Umbilical cord (tissue), 2 donors: ENCODE measurements at places on chromosomes 4 and X. TPM values are rescaled to one million over a fixed set of nuclear protein-coding genes. Genes with fewer than 3 reads are reported as not detected.

DNA sequence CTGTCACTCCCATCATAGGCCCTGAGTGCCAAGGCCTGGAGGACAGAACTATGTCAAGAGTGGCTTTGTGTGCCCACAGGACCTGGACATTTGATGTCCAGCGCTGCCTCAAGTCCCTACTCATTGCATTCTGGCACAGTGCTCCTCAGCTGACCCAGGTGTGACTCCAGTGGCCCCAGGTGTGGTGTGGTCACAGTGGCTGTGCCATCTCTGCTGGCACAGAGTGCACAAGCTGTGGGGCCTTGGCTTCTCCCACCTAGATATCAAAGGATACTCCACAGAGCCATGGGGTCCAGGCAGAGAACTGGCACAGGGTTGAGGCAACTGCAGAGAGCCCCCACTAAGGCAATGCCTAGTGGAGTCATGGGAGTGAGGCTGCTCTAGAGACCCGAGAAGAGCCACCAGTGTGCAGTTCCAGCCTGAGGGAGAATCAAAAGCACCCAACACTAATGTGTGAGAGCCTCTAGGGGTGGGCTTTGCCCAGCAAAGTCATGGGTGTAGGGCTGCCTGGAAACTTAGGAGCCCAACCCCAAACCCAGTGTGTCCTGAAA lies 25.6 kb downstream of the PYURF start:
- no peak for DNase-seq

- no peak for DNase-seq
These were observed 16.0 kb upstream of the HPGD start for GRCh38 chr4:174538123-174538875.

GRCh38 chrX:34401411-34401810 lies 255.7 kb downstream of the TMEM47 start:
- no peak for DNase-seq

DNA sequence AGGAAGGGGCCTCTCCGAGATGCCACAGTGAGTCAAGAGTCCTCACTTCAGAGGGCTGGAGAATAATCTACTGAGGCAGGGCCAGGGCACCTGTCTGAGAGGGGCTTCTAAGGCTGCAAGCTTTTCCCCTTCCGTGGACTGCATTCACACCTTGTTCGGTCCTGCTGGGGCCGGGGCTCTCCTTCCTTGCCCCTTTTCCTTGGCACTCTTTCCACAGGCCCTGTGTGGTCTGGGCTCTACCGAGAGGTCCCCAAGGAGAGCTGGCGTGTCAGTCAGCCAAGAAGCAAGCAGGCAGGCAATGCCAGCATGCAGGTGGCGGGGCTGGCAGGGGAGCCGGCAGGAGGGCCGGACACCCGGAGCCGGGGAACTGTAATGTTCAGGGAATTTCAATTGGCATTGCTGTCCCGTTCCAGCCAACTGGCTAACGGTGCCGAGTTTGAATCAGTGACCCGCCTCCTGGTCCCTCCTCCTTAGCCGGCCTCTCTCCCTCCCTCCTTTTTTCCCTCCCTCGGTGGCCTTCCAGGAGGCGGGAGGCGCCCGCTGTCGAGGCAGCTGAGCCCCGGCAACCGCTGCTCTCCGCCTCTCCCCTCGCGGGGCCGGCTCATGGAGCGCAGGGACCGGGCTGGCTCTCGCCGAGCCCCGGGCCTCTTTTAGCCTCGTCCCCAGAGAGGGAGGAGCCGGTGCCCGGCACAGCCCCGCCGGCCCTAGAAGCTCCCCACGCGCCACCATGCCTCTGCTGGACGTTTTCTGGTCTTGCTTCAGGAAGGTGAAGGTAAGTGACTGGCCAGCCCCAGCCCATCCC lies at the start of gene STARD8:
Gene STARD8, plus strand, starts transcription at position 511 of the 802 bp plus-strand sequence. Its CDS starts 217 bp downstream, at position 728.
- DNase-seq, result peak; percentile 77

DNA sequence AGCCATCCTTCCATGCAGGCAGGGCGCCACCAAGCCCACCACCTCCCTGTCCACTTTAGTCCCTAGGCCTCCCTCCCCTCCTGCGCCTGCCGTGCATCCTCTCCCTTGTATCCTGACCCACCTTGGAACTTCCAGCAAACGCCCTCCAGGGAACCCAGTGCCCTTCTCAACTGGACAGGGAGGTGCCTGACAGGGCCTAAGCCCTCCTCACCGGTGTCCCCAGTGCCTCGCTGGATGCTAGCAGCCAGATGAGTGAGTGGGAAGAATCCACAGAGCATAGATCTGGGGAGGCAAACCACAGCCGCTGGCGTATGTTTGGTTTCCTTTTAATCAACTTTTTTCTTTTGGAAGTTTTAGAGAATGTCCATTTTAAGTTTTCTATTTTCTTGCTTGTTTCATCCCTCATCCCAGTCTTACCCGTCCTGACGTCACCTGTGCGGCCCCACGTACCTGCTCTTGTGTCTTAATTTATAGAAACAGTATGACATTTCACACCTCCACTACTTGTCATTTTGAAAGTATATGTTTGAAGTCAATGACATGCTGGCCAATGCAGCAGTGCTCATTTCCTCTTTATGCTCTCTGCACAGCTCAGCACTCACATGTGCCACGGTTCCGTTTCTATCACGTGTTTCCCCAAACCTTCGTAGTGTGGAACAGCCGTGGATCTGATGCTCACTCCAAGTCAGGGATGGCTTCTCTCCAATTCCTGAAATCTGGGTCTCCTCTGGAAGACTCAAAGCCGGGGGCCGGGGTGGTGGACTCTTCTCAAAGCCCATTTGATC lies 3.4 kb upstream of the HMX1 start:
- no peak for DNase-seq

- peak; percentile 84 for DNase-seq
These were observed 13.2 kb downstream of the HAND2 start for GRCh38 chr4:173516621-173517524.

GRCh38 chr4:57020467-57021101 lies 41.9 kb downstream of the POLR2B start:
- no peak for DNase-seq

DNA sequence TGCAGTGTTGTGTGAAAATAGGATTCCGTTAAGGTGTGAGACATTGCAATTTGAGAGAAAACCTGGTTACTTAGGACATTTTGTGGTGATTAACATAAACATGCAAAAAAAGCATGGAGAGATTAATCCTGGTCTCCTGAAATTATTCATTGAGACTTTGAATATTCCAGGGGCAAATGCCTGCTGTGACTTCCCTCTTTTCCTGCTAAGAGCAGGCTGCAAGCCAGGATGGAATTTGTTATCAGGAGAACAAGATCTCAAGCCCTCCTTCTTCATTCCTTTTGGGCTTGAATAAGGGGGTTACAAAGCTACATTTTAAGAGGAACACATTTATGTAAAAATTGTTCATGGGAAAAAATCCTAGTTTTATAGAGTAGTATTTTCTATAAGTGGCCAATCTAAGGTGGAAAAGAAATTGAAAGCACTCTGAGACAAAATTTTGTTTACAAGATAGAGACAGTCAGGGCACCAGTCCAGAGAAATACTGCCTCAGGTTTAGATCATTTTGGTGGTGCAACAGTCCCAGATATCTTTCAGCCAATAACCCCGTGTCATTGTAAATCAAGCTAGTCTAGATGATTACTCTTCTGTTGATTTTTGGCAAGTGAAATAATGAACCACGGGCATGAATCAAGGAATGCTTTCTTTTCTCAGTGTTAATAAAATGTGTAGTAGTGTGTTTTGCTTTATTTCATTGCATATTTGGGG lies 1528.3 kb upstream of the AGA start:
- peak; percentile 2 for DNase-seq

DNA sequence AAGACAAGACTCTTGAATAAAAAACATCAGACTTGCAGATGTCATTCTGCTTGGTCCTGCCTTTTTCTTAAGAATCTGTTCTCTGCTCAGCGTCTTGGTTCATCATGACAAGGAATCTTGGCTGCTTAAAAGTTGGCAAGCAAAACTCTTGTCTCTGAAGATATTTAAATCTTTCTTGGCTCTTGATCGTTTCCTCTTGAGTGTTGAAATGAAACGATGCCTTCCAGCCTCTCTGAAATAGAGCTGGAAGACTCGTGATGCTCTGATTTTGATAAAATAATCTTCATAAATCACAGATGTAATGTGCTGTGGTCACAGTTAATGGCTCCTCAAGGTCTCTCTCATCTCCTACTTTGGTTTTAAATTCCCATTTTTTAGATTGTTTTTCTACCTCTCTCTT lies 39.9 kb upstream of the TMEM192 start:
- DNase-seq, result peak; percentile 89

DNA sequence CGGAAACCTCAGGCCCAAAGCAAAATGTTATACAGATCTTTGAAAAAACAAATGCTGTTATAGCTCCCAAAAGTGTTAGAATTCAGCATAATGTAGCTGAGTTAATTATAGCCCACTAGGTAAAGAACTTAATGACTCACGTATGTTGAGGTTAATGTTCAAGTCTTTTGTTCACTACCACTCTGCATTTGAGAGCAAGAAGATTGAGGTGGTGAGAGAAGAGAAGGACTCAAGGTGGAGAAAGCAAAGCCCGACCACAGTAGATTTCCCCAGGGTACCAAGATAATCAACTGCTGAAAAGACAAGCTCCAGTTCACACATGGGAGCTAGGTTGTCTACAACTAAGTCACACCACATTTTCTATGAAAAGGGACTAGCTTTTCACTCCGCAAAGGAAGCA lies 480.2 kb downstream of the DTHD1 start:
- DNase-seq, result no peak

- peak; percentile 65 for DNase-seq
These were observed 97.7 kb upstream of the PTPN13 start for GRCh38 chr4:86496094-86497080.

DNA sequence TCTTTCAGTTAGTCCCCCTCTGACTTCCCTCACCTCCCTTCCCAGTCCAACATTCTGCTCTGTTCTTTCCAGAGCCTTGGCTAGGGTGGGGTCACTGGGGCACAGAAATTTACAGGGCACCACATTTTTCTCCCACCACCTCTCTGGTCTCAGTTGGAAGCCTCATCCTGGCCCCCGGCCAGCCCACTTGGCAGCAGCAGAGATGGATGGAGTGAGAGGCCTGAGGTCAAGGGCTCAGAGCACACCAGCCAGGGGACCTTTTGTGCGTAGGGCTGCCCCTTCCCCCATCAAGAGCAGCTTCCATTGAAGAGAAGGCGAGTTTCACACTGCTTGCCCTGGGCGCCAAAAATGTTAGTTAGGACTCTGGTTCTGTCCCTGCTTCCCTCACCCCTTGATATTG lies 230.9 kb downstream of the SOX3 start:
- DNase-seq, result no peak

DNA sequence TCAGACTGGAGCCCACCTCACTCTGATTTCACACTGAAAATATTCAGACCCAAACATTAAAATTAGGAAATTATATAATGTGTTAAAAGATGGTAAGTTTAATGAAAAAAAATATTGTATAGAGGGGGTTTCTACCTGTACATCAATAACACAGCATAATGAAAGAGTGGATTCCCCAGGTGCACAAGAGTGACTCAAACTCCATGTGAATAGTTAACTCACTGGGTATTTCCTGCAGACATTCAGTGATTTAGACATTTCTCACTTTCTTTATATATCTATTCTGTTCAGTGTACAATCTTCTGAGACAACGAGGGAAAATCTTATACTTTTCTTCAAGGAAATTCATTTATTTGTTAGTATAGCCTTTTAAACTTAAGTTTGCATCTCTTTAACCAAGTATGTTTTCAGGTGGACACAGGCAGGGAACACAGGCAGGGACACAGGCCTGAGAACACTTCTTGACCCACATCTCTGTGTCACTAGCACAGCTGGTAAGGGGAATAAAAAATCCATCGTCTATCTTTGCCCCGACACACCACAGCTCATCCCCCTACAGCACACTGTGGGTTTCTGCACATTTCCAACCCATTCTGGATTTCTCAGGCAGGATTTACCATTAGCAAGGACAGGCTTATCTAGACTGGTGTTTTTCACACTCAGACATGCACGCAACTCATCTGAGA lies 525.5 kb upstream of the BOD1L1 start:
- no peak for DNase-seq

SLC25A31 gene
- total RNA-seq, result 5.8 TPM

ARL9 gene
- total RNA-seq, result 1.7 TPM

PASD1 gene
- 0.48 TPM for total RNA-seq

TBX22 gene
- total RNA-seq, result 2.4 TPM

IL1RAPL1 gene
- total RNA-seq, result 0.24 TPM

HSFX2 gene
- 0.96 TPM for total RNA-seq

GAGE12F gene
- total RNA-seq, result not detected

PIN4 gene
- total RNA-seq, result 14.7 TPM

FNIP2 gene
- total RNA-seq, result 69.3 TPM
